ENCODE measurements at places on chromosomes 16 and 17.

DNA sequence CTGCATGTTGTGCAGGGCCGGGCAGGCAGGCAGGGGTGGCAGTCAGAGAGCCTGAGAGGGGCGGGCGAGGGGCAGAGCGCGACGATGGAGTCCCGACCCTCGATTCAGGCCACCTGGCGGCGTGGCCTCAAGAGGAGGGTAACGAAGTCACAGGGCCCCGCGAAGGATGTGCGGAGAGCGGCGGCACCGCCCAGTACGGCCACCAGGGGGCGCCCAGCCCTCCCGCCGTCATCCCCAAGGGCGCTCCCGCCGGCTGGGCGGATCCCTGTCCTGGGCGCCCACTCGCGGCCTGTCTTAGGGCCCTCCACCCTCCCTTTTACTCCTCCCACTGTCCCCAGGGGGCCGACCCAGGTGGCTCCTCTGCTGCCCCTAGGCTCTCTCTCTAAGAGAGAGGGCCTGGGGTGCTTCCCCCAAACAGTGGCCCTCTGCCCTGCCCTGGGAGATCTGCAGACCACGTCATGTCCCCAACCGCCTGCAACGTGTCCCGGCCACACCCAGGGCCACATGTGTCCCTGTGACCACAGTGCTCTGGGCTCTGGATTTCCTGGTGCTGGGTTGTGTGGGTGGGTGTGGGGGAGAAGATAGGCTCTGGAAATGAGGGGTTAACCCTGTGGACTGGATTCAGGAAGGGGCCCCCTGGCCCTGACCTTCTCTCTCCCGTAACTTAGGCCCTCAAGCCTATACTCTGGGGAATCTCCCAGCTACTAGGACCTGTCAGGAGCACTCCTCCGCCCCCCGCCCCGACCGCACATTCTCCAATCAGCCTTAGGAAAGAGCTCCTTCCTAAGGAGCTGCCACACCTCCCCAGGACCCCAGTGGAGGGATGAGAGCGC is 5.9 kb downstream of the DPEP2 start:
- DNase-seq: peak; percentile 57

- DNase-seq: no peak
These were observed 63.7 kb downstream of the RPH3AL start for GRCh38 chr17:288802-289356.

DNA sequence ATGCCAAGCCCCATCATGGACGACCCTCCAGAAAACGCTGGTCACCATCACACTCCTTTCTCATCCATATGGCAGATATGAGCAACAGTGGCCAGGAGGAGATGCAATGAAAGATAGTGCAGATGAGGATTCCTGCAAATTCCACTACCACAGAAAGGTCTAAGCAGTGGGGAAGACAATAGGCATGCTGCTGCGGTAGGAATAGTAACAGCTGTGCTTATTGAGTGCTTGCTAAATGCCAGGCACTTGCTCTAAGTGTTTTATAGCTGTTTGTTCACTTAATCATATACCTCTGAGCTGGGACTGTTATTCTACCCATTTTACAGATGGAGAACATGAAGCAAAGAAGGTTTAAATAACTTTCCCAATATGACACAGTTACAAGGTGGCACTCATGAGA is 46.6 kb upstream of the AKAP1 start:
- DNase-seq: no peak

DNA sequence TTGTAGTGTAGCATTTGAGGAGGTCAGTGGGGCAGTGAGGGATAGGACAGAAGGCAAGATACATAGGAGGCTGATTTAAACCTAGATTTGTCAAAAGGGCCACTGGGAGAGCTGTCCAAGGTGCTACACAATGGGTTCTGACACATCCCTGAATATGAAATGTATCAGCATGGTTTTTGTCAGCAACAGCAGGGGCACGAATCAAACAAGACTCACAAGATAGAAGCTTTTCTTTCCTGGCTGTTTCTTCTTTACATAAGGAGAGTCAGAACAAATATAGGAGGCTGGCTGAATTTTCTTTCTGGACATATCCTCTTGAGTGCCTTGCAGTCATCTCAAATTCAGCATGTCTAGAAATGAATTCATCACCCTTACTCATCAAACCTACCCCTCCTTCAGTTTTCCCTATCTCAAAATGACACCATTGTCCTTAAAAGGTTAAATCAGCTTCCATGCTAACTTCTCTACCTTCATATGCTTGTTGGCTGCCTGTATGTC is 130.5 kb downstream of the NPIPB5 start:
- no peak for DNase-seq

DNA sequence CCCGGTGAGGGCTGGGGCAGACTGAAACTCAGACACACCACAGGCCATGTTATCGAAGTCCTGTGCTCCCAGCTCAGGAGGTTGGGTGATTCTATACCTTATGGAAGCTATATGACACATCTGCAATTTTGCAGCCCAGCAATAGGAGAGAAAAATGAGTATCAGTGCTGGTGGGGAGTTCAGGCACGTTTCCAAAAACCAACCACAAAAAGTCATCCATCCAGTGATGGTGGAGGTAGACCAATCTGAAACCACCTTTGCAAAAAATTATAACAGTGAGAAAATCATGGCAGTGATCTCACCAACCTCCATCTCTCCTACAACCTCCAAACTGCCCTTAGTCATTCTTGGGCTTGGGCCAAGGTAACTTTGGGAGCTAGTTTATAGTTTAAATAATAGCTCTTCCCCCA is 327.9 kb downstream of the SLC39A11 start:
- no peak for DNase-seq

GRCh38 chr17:51674579-51675255 is 414.4 kb downstream of the UTP18 start:
- no peak for DNase-seq

DNA sequence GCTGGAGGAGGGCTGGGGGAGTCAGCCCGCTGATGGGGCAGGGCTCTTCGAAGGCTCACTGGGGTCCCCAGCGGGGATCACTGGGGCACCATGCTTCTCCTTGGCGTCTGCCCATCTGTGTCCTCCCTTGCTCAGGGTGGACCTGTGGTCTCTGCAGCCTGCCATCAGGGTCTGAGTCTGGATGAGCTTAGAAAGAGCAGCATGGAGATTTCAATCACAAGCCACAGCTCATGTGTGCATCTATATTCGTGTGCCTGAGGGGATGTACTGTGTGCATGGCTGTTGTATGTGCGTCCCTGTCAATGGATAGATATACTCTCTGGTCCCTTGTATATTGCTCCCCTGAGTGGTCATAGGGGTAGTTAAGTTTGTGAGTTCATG is 126.6 kb upstream of the SDK2 start:
- no peak for DNase-seq

GRCh38 chr16:12421688-12422087 is 382.0 kb downstream of the CPPED1 start:
- DNase-seq: no peak

GRCh38 chr17:51372345-51373004 is 112.1 kb downstream of the UTP18 start:
- DNase-seq: no peak

DNA sequence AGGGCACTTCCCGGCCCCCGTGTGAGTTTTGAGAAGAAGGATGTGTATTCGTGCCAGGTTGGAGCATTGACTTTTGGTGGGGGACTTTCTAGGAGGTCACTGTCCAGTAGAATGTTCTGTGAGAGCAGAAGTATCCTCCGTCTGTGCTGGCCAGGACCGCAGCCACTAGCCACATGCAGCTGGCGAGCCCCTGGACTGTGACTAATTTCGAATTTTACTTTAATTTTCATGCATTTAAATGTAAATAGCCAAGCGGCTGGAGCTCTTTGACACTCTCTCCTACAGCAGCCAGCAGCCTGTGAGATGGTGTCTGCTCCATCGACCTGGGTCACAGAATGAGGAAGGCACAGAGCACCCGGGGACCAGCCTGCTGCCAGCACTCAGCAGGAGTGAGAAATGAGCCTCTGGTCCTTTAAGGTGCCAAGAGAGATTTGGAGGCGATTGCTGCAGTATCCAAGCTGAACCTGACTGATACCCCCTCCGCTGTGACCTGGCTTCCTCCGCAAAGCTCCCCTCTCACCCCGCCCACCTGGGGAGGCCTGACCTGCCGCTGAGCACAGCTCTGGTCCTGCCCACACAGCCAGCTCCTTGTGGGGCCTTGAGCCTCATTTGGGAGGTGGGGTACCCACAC is 7.8 kb downstream of the ATP2A3 start:
- DNase-seq: no peak

DNA sequence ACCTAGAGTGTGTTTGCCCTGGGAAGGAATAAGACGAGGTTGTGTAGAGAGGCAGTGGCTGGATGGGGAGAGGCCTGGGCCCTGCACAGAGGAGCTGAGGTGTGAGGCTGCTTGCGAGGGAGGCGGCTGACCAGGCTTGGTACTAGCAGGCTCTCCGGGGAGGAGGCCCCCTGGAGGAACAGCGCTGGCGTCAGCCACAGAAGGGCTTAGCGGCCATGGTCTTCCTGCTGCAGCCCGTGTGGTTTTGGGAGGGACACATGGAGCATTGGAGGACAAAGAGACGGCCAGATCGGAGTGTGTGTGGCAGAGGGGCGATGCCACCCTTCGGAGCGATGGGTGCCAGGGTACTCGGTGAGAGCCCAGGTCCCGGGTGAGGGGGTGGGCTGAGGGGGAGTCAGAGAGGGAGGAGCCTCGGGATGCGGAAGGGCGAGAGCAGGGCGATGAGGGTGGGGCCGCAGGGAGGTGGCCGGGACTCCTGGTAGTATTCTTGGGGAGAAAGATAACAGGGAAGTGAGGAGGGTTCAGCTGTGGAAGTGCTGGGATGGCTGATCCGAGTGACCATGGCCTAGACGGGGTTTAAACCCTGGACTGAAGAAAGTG is 8.3 kb downstream of the BANP start:
- DNase-seq: no peak

DNA sequence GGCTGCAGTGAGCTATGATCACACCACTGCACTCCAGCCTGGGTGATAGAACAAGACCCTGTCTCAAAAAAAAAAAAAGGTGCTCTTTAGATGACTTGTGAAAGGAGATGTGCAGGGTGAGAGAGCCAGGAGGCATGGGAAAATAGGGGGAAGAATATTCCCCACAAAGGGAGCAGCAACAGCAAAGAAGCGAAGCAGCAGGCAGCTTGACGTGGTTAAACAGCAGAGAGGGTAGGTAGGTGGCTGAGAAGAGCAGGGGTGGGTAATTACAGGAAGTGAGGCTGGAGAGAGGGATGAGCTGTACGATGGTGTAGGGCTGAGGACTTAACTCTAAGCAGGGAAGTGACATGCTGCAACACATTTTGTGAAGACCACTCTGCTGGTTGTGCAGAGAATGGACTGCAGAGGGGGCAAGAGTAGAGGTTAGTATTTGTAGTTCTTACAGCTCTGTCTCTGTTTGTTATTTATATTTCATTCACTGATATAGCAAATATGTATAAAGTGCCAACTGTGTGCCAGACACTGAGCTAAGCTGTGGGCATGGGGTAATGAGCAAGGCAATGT is 1.6 kb downstream of the HEATR3 start:
- no peak for DNase-seq

GRCh38 chr16:35689764-35690163 is 2230.4 kb downstream of the TP53TG3F start:
- DNase-seq: no peak

DNA sequence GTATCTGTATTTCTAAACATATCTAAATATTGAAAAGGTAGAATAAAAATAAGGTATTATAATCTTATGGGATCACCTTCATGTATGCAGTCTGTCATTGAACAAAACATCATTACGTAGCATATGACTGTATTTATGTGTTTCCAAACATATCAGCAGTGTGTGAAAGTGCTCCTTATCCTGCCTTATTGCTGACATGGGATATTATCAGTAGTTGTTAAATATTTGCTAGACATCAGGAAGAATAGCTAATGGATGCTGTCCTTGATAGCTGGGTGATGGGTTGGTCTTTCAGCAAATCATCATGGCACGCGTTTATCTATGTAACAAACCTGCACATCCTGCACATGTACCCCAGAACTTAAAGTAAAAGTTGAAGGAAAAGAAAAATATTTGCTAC is 59.1 kb upstream of the FAM20A start:
- DNase-seq: no peak

DNA sequence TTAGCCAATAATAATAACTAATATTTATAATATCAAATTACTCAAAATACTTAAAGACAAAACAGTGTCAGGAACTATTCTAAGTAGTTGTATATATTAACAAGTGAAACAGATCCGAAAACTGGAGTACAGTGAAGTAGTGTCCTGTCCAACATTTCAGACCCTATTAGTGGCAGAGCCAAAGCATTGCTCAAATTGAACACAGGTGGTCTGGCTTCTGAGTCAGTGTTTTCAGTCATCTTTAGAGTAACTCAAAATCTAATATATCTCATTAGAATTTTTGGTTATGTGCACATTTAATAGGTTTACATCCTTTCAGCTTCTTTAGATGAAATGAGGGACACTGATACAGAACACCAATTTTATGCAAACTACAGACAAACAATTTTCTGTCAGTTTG is 652.5 kb downstream of the CDH11 start:
- DNase-seq: no peak

GRCh38 chr17:64718058-64718457 is 56.0 kb upstream of the SMURF2 start:
- DNase-seq: no peak

- DNase-seq: no peak
These were observed 33.8 kb downstream of the ESRP2 start for GRCh38 chr16:68202091-68202519.

GRCh38 chr17:50630524-50631194 is 4.0 kb upstream of the ABCC3 start:
- DNase-seq: peak; percentile 21

GRCh38 chr17:4425398-4425797 is 8.3 kb upstream of the SPNS3 start:
- no peak for DNase-seq

DNA sequence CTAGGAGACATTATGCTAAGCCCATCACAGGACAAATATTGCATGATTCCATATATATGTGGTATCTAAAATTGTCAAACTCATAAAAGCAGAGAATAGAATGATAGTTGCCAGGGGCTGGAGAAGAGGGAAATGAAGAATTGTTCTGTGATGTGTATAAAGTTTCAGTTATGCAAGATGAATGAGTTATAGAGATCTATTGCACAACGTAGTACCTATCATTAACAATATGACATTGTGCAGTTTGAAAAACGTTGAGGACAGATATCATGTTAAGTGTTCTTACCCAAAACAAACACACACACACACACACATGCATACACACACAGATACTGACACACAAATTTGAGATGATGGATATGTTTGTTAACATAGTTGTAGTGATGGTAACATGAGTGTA is 871.6 kb upstream of the GOT2 start:
- DNase-seq: no peak
